Activated CD4-positive, alpha-beta T cell treated with anti-CD3 and anti-CD28 coated beads, Interleukin-2, amount 50 U/mL, for 4 hours (primary cell): ENCODE measurements at places on chromosomes 6 and 20.

DNA sequence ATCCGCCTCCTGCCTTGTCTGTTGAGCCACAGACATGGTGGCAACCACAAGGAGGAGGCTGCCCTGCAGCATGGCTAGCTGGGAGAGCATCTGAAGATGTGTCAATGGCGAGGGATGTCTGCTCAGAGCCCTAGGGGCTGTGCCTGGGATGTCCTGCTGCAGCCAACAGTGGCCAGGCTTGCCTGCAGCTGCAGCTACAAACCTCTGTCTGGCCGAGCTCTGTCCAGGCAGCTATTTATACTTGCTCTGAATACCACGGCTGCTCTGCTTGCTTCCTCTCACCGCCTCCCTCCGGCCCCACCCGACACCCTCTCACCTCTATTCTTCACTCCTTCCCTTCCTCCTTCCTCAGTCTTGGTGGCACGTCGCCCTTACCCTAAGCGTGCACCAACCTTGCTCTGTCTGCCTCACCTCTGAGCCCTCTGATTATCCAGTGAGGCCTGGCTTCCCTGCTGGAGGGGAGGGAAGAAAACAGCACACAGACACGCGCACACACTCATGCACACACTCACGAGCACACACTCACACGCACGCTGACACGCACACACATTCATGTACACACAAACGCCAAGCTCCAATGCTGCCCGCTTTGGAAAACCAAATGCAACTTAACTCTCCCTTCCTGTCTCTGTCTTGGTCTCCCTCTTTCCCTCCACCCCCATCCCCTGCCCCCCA is at the start of gene ANGPT4:
Gene ANGPT4, minus strand, starts transcription at position 210 of the 675 bp plus-strand sequence. Its CDS starts 120 bp downstream, at position 90.
- DNase-seq = no peak

- no peak for DNase-seq
Observed at GRCh38 chr6:35181933-35182612, 31.7 kb upstream of the SCUBE3 start.

GRCh38 chr6:113530769-113531168 is 326.4 kb upstream of the MARCKS start:
- DNase-seq = no peak

- DNase-seq = no peak
Observed at GRCh38 chr6:37501632-37502491, 2.2 kb upstream of the CCDC167 start.

GRCh38 chr6:11242711-11243110 is 10.2 kb upstream of the NEDD9 start:
- no peak for DNase-seq

DNA sequence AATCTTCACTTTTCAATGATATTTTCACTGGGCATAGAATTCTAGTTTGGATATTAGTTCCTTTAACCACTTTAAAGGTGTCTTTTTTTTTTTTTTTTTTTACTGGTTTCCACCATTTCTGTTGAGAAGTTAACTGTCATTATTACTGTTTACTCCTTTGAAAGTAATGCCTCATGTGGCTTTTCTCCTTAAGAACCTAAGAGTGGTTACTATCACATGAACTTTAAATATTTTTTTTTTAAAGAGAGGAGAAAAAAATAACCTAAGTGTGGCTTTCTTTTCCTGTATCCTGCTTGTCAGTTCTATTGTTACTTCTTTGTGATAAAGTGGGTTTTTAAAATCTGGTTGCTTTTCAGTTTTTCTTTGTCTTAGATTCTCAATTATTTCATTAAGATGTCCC is 229.5 kb downstream of the CDH26 start:
- no peak for DNase-seq

- DNase-seq = no peak
Observed at GRCh38 chr6:17004269-17004668, 97.6 kb upstream of the STMND1 start.

GRCh38 chr6:44071670-44072451 is 55.4 kb downstream of the MRPL14 start:
- no peak for DNase-seq

DNA sequence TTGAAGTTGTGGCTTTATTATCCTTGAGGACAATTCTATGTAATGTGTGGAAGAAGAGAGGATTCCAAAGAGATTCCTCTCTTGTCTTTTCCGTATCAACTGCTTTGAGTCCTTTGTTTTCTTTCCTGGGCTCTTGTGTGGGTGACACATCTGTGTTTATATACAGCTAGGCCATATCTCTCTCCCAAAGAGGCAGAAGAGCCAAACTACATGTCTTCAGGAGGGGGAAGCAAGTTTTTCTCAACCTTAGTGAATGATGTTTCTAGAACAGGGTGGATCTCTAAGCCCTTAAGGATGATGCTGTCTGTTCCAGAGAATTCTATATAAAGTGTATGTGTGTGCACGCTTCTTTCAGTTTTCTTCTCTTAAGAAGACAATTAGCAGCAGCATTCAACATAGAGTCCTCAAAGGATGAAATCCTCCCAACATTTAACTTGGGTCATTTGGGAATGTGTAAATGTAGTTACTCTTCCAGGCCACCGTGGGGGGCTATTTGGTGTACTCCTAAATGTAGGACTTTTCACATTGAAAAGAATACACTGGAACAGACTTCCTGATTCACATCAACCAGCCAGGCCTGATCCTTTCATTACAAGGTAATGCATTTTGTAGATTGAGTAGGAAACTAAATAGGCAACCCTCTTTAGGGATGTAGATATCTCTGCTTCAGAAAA is 92.8 kb upstream of the EEF1E1 start:
- DNase-seq = no peak

GRCh38 chr20:47273591-47274235 is 82.8 kb downstream of the ZMYND8 start:
- no peak for DNase-seq

DNA sequence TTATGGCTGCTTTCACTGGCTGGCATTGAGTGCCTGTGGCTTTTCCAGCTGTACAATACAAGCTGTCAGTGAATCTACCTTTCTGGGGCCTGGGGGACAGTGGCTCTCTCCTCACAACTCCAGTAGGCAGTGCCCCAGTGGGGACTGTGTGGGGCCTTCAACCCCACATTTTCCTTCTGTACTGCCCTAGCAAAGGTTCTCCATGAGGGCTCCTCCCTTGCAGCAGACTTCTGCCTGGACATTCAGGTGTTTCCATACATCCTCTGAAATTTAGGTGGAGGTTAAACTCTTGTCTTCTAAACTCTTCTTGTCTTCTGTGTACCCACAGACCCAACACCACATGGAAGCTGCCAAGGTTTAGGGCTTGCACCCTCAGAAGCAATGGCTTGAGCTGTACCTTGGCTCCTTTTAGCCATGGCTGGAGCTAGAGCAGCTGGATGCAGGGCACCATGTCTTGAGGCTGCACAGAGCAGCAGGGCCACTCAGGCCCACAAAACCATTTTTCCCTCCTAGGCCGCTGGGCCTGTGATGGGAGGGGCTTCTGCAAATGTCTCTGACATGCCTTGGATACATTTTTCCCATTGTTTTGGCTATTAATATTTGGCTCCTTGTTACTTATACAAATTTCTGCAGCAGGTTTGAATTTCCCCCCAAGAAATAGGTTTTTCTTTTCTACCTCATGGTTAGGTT is 9.6 kb downstream of the PEX7 start:
- no peak for DNase-seq

GRCh38 chr6:138572167-138572875 is 73.0 kb upstream of the NHSL1 start:
- no peak for DNase-seq

- no peak for DNase-seq
Observed at GRCh38 chr6:20463396-20463795, 61.7 kb downstream of the E2F3 start.

GRCh38 chr6:30730601-30731435 is 10.7 kb downstream of the TUBB start:
- peak; percentile 85 for DNase-seq

DNA sequence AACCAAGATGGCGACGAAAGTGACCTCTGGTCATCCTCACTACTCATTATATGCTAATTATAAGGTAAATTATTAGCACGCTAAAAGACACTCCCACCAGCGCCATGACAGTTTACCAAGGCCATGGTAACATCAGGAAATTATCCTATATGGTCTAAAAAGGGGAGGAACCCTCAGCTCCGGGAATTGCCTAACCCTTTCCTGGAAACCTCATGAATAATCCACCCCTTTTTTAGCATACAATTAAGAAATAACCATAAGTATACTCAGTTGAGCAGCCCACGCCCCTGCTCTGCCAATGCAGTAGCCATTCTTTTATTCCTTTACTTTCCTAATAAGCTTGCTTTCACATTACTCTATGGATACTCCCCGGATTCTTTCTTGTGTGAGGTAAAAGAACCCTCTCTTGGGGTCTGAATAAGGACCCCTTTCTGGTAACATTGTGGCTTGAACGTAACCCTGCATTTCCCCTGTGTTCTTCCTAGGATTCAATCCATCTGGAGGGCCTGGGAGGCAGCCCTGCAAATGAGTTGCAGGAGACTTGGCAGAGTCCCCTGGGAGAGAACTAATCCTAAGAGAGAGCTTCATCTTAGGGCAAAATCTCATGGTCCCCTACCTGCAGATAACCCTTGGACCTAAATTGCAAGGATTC is 225.6 kb upstream of the JARID2 start:
- no peak for DNase-seq

DNA sequence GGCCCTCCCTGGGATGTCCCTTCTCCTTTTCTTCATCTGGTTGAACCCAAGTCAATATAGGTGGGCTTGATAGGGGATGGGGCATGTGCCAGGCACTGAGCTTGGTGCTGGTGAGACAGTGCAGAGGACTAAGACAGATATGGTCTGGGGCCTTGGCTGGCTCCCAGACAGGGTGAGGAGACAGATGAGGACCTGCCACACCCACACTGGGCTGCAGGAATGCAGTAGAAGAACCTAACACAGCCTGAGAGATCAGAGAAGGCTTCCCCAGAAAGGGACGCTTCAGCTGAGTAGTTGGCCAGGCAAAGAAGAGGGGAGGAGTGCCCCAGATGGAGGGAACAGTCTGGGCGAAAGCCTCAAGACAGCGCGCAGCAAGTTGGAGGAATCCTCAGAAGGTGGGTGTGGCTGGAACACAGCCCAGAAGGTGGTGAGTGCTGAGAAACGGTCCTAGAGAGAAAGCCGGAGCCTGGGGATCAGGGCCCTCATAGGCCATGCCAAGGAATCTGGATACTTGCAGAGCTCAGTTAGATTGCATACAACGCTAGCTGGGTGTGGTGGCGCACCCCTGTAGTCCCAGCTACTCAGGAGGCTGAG is 26.4 kb downstream of the CD40 start:
- no peak for DNase-seq

DNA sequence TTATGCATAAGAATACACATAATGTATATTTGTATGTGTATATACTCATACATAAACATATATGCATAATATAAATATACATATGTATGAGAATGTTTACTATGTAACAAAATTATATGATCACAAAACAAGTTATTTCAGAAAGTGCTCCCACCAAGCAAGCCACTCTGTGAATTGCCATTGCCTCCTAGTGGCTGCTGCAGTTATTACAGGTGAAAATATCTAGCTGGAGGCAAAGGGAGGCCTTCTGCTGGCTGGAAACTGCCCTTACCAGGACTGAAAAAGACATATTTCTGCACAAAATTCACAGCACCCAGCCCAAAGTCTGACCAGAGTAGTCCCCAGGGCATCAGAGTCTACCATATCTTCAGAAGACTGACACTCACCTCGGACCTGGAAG is 14.4 kb upstream of the ADAM33 start:
- DNase-seq = no peak

DNA sequence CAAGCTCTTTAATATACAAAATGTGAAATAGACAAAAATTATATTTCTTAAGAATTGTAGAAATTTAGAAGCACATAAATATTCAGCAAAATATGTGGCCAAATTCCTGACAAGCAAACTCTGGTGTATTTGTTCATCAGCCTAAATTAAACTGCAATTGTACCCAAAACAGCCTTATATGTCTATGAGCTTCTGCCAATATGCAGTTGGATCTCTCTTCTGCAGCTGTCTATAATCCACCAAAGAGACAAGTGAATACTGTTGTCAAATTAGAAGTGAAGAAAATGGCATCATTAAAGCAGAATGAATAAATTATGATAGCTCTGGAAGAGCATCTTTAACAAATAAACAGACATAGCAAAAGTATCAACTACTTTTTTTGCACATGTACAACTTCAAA is 755.7 kb downstream of the GRIK2 start:
- DNase-seq = no peak

DNA sequence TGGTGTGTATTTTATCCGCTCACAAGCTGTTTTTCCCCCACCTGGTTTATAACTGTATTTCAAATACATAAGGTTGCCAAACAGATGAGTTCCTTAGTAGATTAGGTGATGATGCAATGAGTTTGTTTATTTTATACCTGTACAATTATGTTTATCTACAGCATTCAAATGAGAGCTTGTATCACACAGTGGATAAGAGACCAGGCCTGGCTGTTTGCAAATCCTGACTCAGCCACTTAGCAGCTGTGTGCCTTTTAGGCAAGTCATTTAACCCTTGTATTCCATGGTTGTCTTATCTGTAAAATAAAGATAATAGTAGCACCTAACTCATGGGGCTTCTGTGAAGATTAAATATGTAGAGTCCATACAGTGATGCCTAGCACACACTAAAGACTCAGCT is 143.7 kb downstream of the MOXD1 start:
- no peak for DNase-seq

- DNase-seq = no peak
Observed at GRCh38 chr6:150343434-150343833, 25.4 kb upstream of the IYD start.

GRCh38 chr6:33126101-33126714 is 50.4 kb downstream of the HLA-DPB1 start:
- peak; percentile 52 for DNase-seq

- no peak for DNase-seq
Observed at GRCh38 chr6:146582857-146583256, 15.9 kb upstream of the ADGB start.

DNA sequence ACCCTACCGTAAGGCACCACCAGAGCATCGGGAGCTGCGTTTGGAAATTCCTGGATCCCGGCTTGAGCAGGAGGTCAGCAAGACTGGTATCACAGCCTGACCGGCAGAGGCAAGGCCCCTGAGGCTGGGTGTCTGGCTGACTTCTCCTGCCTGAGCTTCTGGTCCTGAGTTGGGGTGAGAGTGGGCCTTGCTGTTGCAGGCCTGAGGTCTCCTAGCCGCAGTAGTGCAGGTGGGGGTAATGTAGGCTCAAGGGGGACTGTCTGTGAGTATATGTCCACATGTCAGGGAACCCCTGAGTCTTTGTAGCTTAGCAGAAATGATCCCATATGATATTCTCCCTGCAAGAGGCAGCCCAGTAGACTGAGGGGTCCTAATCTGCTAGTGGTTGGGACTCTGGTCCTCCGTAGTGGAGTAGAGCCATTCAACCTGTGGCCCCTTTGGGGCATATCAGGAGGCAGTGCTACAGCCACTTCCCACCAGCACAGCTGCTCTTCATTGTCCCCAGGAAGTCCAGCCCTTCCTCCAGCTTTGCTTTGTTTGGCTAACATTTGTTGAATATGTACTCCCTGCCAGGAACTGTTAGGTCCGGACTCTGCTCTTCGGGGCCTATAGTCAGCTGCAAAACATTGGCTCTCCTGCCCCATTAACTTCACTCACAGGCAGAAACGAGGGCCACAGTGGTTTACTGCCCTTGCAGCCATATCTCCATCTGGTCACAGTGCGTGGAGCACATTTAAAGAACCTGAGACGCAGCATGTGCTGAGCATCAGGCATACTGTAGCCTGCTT is 10.9 kb downstream of the LRRC73 start:
- DNase-seq = no peak

GRCh38 chr20:1331801-1332453 is 3.0 kb upstream of the SDCBP2 start:
- no peak for DNase-seq
